A549 treated with CORT108297 at 1 μM for 4 hours (cell line): ENCODE measurements at places on chromosomes 16 and 17. TPM values are rescaled to one million over a fixed set of nuclear protein-coding genes. Genes with fewer than 3 reads are reported as not detected.

Gene KCTD13
- 14.2 to 21.4 TPM (median 19.0 TPM) in 5 replicates for total RNA-seq

Gene RTN4RL1
- total RNA-seq: 2.8 to 4.0 TPM (median 3.4 TPM) in 5 replicates

Gene SOX9
- total RNA-seq: 7.8 to 11.3 TPM (median 10.5 TPM) in 5 replicates

Gene C16orf89
- 0.22 TPM in 1 of 5 replicates, not detected in the others for total RNA-seq

Gene GLIS2
- total RNA-seq: 22.3 to 35.4 TPM (median 32.7 TPM) in 5 replicates

Gene GPR142
- 0.08 TPM in 1 of 5 replicates, not detected in the others for total RNA-seq
